IMR-90 (cell line): ENCODE measurements at places on chromosomes 11 and 22. TPM values are rescaled to one million over a fixed set of nuclear protein-coding genes. Genes with fewer than 3 reads are reported as not detected.

OR8D4 gene
- total RNA-seq: not detected in 2 replicates

TRPT1 gene
- total RNA-seq: 43.0 and 81.9 TPM in 2 replicates

TPH1 gene
- total RNA-seq: under 0.01 TPM in 2 replicates

OR5B21 gene
- total RNA-seq: not detected in 2 replicates

MRGPRX4 gene
- total RNA-seq: under 0.01 TPM in 1 of 2 replicates, not detected in the other

GUCY1A2 gene
- total RNA-seq: under 0.01 TPM in 2 replicates

LRRC51 gene
- total RNA-seq: 4.4 and 5.6 TPM in 2 replicates

ZNRF3 gene
- total RNA-seq: 1.4 TPM in 2 replicates

GLB1L3 gene
- not detected in 2 replicates for total RNA-seq

DEUP1 gene
- total RNA-seq: not detected in 2 replicates

SCT gene
- total RNA-seq: not detected in 2 replicates

MYO18B gene
- under 0.01 TPM in 1 of 2 replicates, not detected in the other for total RNA-seq

KIAA1671 gene
- total RNA-seq: under 0.01 TPM in 1 of 2 replicates, not detected in the other

PHLDB1 gene
- total RNA-seq: 40.0 and 41.7 TPM in 2 replicates

CDC45 gene
- total RNA-seq: 37.5 and 44.6 TPM in 2 replicates

CCDC188 gene
- total RNA-seq: not detected in 2 replicates

HARBI1 gene
- 5.2 and 6.1 TPM in 2 replicates for total RNA-seq

KREMEN1 gene
- 2.5 and 2.9 TPM in 2 replicates for total RNA-seq

C11orf21 gene
- total RNA-seq: not detected in 2 replicates

CRYBB2 gene
- total RNA-seq: not detected in 2 replicates

EED gene
- total RNA-seq: 11.1 and 20.3 TPM in 2 replicates

CPT1B gene
- total RNA-seq: 0.36 and 0.56 TPM in 2 replicates

FAM168A gene
- 13.1 and 13.6 TPM in 2 replicates for total RNA-seq

RIC8A gene
- 114 and 129 TPM in 2 replicates for total RNA-seq

KCNJ11 gene
- total RNA-seq: not detected in 2 replicates

P4HA3 gene
- 2.8 and 2.9 TPM in 2 replicates for total RNA-seq

PANX2 gene
- total RNA-seq: under 0.01 and 0.18 TPM in 2 replicates

QSER1 gene
- 15.6 and 21.1 TPM in 2 replicates for total RNA-seq

PYGM gene
- total RNA-seq: under 0.01 and 0.18 TPM in 2 replicates

RAB38 gene
- total RNA-seq: 6.4 and 6.5 TPM in 2 replicates

OR5W2 gene
- total RNA-seq: not detected in 2 replicates

GAL gene
- total RNA-seq: 0.28 TPM in 1 of 2 replicates, not detected in the other

LMO2 gene
- not detected in 2 replicates for total RNA-seq

MS4A2 gene
- total RNA-seq: not detected in 2 replicates

GLB1L2 gene
- under 0.01 TPM in 2 replicates for total RNA-seq

SLC5A1 gene
- total RNA-seq: not detected in 2 replicates

SMIM35 gene
- total RNA-seq: not detected in 2 replicates

KRTAP5-8 gene
- total RNA-seq: not detected in 2 replicates

CCDC73 gene
- not detected in 2 replicates for total RNA-seq

CD3E gene
- total RNA-seq: not detected in 2 replicates

NTM gene
- total RNA-seq: 17.8 and 19.5 TPM in 2 replicates

KRTAP5-7 gene
- not detected in 2 replicates for total RNA-seq

MS4A7 gene
- not detected in 2 replicates for total RNA-seq

POTEH gene
- total RNA-seq: not detected in 2 replicates

KCNJ1 gene
- not detected in 2 replicates for total RNA-seq

PDGFD gene
- total RNA-seq: 3.0 and 3.1 TPM in 2 replicates

SPTBN2 gene
- 0.18 and 0.56 TPM in 2 replicates for total RNA-seq

PRG3 gene
- total RNA-seq: not detected in 2 replicates

CATSPERZ gene
- total RNA-seq: not detected in 2 replicates

LIN7C gene
- total RNA-seq: 25.5 and 58.3 TPM in 2 replicates

KCNA4 gene
- total RNA-seq: not detected in 2 replicates

ADSL gene
- total RNA-seq: 181 and 229 TPM in 2 replicates

OR6T1 gene
- not detected in 2 replicates for total RNA-seq

SLCO2B1 gene
- not detected in 2 replicates for total RNA-seq

SNX32 gene
- total RNA-seq: 0.36 TPM in 1 of 2 replicates, not detected in the other
